Neuronal stem cell (in vitro differentiated cells): ENCODE measurements at places on chromosomes 6 and 20.
A peak's percentile ranks its signal among the peaks of the same experiment; 100 is the strongest.

DNA sequence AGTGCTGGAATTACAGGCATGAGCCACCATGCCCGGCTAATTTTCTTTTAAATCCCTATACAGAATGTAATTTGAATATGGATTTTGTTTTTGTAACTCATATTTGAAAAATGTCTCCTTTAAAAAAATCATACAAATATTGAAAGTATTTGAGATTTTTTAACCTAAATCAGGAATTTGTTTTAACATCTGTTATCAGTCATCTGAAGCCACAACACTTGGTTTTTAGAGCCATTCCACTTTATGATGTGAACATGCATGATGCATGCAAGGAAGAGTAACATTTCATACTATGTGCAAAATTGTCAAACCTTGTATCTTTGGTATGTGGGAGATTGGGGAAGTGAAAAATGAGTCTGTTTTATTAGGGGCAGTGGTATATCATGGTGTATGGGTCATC lies 124.5 kb upstream of the AHI1 start:
- no peak for DNase-seq

DNA sequence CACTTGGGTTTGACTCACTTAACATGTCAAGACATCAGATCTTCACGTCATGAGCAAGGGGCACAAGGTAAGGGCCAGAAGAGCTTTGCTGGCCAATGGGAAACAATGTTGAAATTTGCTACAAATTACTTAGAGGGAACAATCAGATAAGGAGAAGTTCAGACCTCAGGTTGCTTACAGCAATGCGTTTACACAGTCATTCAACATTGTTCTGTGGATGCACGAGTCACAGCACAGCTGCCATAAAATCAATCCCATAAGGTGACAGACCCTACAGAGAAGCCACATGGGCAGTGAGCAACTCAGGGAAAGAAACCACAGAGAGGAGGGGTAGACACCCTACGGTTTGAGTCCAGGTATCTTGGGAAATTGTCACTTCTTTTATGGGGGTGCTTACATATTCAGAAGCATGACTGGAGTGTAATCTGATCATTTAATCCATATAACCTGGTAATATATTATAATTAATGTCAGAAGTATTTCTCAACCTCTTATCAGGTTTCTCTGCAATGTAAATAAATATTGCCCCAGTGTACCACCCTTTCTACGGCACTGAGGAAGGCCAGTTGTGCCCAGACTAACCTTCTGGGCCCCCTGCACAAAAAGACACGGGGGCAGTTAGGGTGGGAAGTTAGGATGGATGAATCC lies 2.3 kb upstream of the SLC22A2 start:
- DNase-seq, result no peak

DNA sequence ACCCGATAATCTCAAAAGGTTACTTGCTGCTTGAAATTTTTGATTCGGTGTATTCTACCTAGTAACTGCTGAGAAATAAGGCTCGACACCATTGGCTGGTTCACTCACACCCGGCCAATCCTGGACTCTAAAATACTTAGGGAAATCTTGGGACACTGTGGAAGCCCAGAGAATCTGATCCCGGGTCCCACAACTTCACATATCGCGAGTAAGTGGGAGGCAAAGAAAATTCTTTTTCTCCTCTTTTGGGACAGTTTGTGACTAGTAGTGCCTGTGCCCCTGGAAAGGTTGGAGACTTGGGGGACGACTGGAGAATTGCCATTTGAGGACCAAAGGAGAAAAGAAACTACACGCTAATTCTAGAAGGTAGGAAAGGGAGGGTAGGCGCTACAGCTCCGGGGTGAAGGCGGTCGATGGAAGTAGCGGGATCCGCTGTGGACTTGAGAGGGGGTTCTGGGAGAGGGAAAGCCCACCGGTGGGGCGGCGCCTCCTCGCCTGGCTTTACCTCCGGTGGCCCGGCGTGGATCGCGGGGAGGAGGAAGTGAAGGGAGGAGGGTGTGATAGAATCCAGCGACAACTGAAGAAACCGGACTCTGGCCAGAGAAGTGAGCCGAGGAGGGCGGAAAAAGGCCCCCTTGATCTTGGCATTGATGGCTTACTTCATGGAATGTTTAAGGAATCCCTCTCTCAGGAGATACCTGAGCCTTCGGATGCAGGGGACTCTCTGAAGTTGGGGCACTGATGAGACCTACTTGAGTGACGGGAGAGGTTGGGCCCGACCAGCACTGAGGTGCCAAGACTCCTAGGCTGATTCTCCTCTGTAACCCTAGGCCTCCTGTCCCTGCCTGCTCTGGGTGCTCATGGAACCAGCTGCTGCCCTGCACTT lies 18.8 kb upstream of the BTN3A3 start:
- DNase-seq, result peak; percentile 79

- no peak for DNase-seq
Measured at GRCh38 chr6:128149796-128150195, 248.9 kb upstream of the THEMIS start.

GRCh38 chr6:7190791-7191190 lies 83.0 kb downstream of the RREB1 start:
- DNase-seq, result no peak

- DNase-seq, result no peak
Measured at GRCh38 chr20:51131811-51132210, 108.9 kb upstream of the KCNG1 start.

- DNase-seq, result no peak
Measured at GRCh38 chr6:39465539-39465938, 143.0 kb upstream of the KCNK16 start.

DNA sequence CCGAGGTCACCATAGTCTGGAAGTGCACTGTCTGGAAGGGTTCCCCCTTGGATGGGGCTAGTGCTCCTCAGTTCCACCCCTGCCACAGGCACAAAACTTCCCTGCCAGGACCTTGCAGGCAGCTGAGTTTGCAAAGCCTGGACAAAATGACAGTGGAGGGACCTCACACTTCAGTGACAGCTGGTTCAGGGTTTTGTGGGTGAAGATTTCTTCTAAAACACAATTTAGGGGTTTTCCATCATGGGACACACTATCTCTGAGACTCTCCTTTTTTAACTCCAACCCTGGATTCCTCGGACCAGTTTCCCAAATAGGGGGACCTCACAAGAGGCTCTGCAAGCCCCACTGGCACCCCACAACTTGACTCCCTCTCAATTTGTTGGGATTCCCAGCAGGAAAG lies 33.6 kb upstream of the PREX1 start:
- no peak for DNase-seq

DNA sequence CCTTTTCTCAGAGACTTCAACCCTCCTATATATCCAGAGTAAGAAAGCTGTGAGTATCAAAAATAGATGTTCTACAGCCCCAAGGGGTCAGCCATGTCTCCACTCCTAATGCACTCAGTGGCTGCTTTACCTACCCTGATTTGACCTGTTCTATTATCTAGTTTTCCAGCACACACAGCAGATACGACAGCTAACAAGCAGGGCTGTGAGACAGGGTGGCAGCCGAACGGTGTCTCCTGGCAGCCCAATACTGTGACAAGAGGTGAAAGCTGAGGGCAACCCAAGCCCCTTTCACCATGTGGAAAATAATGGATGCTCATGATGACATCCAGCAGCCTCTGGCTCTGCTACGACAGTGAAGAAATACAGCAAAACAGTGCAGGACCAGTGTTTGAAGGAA lies 67.9 kb downstream of the KIF13A start:
- DNase-seq, result no peak

DNA sequence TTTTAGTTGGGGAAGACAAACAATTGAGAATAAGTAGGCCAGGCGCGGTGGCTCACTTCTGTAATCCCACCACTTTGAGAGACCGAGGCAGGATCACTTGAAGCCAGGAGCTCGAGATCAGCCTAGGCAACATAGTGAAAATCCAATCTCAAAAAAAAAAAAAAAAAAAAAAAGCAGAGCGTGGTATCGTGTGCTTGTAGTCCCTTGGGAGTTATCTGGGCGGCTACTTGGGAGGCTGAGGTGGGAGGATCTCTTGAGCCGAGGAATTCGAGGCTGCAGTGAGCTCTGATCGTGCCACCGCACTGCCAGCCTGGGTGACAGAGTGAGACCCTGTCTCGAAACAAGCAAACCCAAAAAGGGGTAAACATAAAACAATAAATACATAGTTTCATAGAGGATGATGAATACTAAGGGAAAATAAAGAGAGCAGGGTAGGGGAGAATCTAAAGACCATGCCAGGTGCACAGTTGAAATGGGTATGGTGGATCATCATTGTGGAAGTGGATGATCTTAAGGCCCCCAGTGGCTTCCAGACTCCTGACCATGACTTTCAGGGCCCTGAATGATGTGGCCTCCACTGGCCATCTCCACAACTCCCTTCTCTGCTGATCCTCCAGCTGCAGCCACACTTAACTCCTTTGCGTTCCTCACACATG lies 947 bp downstream of the POFUT1 start:
- no peak for DNase-seq

DNA sequence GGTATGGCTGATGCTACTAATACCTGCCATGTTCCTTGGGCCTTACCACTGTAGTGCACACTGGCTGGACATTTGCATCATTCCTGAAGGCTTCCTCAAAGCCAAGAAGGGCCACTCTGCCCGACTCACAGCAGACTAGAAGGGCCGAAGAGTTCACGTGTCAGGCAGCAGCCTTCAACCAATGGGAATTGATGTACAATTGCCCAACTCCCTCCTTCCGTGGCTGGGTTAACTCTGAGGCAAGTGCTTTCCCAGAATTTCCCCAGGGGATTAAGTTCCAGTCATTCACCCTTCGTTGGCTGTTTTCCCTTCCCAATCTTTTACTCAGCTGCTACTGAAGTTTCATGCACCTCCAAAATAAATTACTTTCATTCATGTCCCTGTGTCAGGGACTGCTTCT lies 29.8 kb downstream of the PSMB9 start:
- DNase-seq, result no peak

DNA sequence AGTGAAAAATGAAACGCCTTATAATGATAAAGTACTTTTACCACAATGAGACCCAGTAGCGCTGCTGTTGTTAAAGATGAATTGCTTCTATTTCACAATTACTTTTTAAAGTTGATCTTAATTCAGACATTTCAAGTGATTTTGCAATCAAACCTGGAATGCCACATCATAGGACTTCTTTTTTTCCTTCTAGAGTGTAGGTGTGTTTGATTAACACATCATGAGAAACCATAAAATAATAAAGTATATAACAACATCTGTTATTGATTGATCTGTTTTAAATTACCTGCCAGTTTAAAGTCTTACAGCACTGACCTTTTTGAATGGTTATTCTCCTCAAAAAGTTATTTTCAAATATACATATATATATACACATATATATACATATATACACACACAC lies 38.6 kb downstream of the HEBP2 start:
- no peak for DNase-seq

DNA sequence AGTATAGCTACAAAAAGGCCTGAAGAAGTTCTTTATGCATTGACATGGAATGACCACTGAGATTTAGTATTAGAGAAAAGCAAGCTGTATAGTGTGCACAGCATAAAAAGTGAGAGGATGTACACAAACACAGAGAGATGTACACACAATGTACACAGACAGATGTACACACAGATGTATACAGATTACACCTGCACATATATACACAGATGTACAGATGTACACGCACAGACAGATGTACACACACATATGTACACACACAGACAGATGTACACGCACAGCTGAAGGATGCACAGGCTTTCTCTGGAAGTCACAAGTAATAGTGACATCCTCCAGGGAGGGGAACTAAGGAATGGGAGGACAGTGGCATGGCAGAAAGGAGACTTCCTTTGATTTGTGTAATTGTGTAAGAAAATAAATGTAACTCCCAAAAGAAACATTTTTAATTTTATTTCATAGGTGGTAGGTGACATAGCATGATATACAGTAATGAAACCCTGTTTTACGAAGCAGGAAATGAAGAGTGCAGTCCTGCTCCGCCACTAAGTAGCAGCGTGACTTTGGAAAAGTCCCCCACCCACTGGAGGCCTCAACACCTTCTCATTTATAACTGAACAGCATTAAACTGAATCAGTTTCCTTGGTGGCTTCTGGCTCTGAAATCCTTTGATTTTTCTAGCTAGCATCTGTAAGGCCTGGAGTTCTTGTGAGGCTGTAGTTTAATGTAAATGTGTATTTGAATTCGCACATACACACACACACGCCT lies 14.1 kb downstream of the NFATC2 start:
- DNase-seq, result no peak

- DNase-seq, result no peak
Measured at GRCh38 chr6:10763006-10763405, 15.4 kb downstream of the TMEM14B start.

DNA sequence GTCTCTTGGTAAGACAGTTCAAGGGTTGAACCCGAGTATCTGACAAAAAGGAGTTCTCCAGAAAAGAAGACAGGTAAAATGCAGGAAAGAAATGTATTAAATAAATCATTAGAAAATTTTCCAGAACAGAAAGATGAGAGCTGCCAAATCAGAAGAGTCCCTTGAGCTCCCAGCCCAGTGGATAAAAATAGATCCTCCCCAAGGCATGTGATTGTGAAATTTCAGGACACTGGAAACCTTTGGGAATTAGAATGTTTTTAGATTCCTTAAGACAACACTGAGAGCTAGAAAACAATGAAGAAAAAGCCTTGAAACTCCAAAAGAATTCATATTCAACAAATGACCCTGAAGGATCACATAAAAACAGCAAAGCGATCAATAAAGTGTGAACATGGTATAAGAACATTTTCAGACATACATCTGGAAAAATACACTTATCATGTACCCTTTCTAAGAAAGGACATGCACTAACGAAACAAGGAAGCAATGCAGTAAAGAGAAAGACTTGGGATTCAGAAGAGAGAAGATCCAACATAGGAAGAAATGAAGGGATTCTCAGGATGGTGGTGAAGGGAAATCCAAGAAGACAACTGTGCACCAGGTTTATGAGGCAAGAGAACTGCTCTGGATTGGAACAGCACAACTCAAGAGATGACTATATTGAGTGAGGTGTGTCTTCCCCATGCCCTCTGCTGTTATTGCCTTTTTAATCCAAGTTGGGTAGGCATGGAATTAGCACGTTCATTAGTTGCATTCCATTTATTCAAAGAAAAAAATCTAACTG lies 390.4 kb downstream of the SYNE1 start:
- no peak for DNase-seq

DNA sequence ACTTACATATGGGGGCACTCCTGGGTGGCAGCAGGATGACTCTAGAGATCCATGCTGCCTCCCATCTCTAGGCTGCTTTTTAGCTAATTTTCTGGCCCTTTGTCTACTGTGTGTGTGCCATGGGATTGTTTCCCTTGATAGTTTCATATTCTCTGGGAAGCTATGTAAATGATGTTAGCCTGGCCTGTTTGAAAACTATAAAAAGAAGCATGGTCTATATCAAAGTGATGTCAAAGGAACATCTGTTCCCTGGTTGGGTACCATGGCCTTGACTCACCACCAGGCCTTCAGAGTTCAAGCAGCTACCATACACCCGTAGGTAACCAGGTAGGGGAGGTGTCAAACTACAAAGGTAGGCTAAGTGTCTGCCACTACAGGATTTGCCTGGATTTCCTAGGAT lies 310.4 kb downstream of the FRK start:
- no peak for DNase-seq
